ENCODE measurements at places on chromosomes 5 and 9.
A peak's percentile ranks its signal among the peaks of the same experiment; 100 is the strongest.

DNA sequence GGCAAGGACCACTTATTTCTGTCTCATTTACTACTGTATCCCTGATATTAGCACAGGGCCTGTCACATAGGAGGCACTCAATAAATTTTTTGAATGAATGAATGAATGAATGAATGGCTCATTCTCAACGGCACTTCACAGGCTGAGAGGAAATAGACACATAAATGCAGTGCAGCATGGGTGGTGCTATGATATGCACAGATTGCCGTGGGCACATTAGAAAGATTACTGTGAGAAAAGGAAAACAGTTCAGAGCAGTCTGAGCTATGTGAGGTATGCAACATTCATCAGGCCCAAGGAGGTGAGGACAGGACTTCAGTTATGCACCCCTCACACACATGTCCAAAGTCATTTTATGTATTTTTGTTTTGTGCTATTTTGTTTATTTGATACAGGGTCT is 6.4 kb upstream of the NOL6 start:
- H3K27ac ChIP-seq = no peak overlapping the region
- H3K4me1 ChIP-seq = no peaks in the 10 kb centered on the region
- no peaks in the 10 kb centered on the region for H3K27me3 ChIP-seq
- H3K4me3 ChIP-seq = no peak overlapping the region
- no peaks in the 10 kb centered on the region for H3K36me3 ChIP-seq

DNA sequence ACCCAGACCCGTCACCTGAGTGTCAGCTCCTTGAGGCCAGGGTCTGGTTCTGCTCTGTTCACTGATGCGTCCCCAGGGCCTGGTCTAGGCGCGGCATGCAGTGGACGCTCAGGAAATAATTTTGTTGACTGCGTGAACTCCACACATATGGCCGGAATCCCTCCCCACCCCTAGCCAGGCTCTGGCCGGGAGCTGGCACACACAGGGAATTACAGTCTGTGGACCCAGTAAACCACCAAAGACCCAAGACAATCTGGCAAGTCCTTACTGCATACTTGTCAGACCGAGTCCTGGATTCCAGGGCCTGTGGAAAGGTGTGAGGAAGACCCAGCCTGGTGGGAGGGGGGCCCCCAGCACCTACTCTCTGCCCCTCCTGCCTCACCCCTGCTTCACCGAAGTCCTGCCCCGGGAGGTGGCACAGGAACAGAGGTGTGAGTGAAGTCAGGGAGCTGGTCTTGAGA is 113.0 kb upstream of the IER5L start:
- H3K36me3 ChIP-seq = no peaks in the 10 kb centered on the region
- no peak overlapping the region for H3K4me3 ChIP-seq
- no peaks in the 10 kb centered on the region for H3K4me1 ChIP-seq
- DNase-seq = no peak
- H3K27ac ChIP-seq = no peak overlapping the region

DNA sequence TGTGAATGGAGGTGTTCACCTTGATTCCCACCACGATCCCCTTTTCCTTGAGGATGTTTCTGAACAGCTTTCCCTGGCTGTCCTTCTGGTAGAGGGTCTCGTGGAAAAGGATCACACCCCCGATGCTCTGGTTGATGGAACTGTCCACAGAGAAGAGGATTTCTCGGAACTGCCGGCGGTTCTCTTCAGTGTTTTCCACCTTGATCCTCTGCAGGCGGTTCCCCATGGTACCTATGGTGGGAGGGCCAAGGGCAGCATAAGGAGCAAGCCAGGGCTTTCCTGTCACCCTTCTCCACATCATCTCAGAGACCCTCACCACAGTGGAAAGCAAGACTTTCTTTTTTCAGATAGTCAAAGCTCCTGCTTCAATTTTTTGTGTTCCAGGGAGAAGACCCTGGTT is 5.8 kb downstream of the ALDOB start:
- no peak overlapping the region for H3K27ac ChIP-seq
- no peaks in the 10 kb centered on the region for H3K27me3 ChIP-seq
- H3K36me3 ChIP-seq = no peaks in the 10 kb centered on the region
- H3K4me3 ChIP-seq = no peak overlapping the region

DNA sequence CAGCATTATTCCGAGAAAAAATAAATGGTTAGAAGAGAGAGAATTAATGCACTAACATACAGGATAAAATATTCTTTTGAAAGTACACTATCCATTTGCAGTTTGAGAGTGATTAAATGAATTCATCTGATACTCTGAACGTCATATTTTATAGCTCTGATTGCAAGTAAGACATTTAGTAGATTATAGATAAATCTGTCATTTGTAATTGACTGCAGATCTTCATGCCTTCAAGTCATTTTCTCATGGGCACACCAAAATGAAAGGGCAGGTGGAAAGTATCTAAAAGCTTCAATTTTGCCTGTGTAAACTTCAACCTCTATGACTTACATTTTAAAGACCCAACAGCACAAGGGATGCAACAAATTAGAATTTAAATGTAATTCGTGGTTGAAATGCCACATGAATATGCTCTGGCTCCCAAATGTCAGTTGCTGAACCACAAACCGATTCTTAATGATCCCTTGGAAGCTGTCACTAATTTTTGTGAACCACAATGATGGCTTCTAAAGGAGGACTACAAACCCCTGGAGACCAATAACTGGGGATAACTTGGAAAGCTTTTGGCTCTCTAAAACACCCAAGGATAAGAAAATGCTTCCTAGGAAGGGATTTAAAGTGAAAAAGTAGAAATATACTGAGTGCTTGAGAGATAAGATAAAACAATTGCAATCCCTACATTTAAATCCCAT is 3.9 kb downstream of the TYRP1 start:
- DNase-seq = no peak
- no peaks in the 10 kb centered on the region for H3K27me3 ChIP-seq
- no peaks in the 10 kb centered on the region for H3K4me1 ChIP-seq
- no peaks in the 10 kb centered on the region for H3K36me3 ChIP-seq
- H3K27ac ChIP-seq = no peak overlapping the region

DNA sequence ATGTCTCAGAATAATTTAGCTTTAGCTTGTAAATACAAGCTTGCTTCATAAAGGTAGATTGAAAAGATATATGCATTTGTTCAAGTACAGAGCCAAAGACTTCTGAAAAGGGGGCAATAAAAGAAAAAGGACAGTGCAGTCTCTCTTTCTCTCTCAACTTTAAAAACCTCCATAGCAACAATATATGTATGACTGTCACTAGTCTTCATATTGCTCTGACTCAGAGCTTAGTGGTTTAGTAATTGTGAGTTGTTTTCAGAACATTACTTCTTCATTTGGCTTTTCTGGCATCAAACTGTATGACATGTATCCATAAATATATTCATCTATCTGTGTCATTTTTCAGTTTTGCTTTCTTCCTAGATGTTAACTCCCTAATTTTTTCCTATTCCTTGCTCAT is 194.6 kb upstream of the KIF2A start:
- no peaks in the 10 kb centered on the region for H3K27me3 ChIP-seq
- H3K4me1 ChIP-seq = no peaks in the 10 kb centered on the region
- H3K27ac ChIP-seq = no peak overlapping the region
- H3K36me3 ChIP-seq = no peaks in the 10 kb centered on the region

DNA sequence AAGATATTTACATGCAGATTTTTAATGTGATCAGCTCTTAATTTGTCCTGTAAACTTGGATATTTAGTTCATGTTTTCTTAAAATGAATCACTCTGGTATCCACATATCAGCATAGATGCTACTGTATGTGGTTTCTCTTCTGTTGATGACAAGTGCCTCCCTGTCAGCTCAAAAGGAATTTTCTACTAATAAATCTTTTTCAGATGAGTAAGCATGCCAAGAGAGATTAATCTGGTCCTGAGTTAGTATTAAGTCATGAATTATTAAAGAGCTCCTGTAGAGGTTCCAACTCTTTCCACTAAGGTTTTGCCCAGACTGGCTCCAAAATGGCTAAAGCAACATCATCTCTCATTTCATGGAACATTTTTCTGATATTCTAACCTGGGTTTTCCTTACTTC is 129.2 kb downstream of the GOLPH3 start:
- no peaks in the 10 kb centered on the region for H3K4me1 ChIP-seq
- no peak overlapping the region for H3K27ac ChIP-seq
- H3K27me3 ChIP-seq = no peaks in the 10 kb centered on the region
- no peak overlapping the region for H3K4me3 ChIP-seq
- no peak for DNase-seq
- H3K36me3 ChIP-seq = no peaks in the 10 kb centered on the region

- H3K36me3 ChIP-seq = no peaks in the 10 kb centered on the region
- no peaks in the 10 kb centered on the region for H3K4me1 ChIP-seq
- H3K27ac ChIP-seq = no peak overlapping the region
- no peak overlapping the region for H3K4me3 ChIP-seq
- no peaks in the 10 kb centered on the region for H3K27me3 ChIP-seq
Observed at GRCh38 chr5:40628407-40628806, 51.3 kb upstream of the PTGER4 start.

GRCh38 chr5:66653325-66653724 is 57.1 kb downstream of the MAST4 start:
- no peaks in the 10 kb centered on the region for H3K27me3 ChIP-seq
- DNase-seq = no peak
- no peak overlapping the region for H3K27ac ChIP-seq
- H3K4me3 ChIP-seq = no peak overlapping the region
- no peaks in the 10 kb centered on the region for H3K36me3 ChIP-seq

GRCh38 chr5:133817456-133817855 is 151.0 kb downstream of the C5orf15 start:
- H3K36me3 ChIP-seq = no peaks in the 10 kb centered on the region
- no peaks in the 10 kb centered on the region for H3K27me3 ChIP-seq
- no peak overlapping the region for H3K27ac ChIP-seq
- H3K4me3 ChIP-seq = no peak overlapping the region

DNA sequence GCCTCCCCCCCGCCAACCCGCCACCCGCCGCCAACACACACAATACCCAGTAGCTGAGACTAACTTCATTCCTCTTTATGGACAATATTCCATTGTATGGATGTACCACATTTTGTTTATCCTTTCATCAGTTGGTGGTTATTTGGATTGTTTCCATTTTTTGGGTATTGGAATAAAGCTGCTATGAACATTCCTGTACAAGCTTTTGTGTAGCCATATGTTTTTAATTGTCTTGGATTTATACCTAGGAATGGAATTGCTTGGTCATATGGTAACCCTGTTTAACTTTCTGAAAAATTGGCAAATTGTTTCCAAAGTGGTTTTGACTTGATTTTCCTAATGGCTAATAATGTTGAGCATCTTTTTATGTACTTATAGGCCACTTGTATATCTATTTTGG is 4.9 kb upstream of the UBTD2 start:
- peaks cover 5% of the 10 kb centered on the region for H3K4me1 ChIP-seq
- H3K4me3 ChIP-seq = no peak overlapping the region
- H3K27me3 ChIP-seq = no peaks in the 10 kb centered on the region
- no peak for DNase-seq
- H3K36me3 ChIP-seq = no peaks in the 10 kb centered on the region

GRCh38 chr9:130423272-130423671 is 21.5 kb upstream of the ASS1 start:
- peak overlapping the region; percentile 42 for H3K27ac ChIP-seq
- H3K4me3 ChIP-seq = no peak overlapping the region
- H3K27me3 ChIP-seq = no peaks in the 10 kb centered on the region

- no peak for DNase-seq
- no peaks in the 10 kb centered on the region for H3K27me3 ChIP-seq
- no peak overlapping the region for H3K27ac ChIP-seq
- H3K36me3 ChIP-seq = no peaks in the 10 kb centered on the region
- no peaks in the 10 kb centered on the region for H3K4me1 ChIP-seq
Observed at GRCh38 chr5:159311063-159311462, 19.2 kb downstream of the IL12B start.

DNA sequence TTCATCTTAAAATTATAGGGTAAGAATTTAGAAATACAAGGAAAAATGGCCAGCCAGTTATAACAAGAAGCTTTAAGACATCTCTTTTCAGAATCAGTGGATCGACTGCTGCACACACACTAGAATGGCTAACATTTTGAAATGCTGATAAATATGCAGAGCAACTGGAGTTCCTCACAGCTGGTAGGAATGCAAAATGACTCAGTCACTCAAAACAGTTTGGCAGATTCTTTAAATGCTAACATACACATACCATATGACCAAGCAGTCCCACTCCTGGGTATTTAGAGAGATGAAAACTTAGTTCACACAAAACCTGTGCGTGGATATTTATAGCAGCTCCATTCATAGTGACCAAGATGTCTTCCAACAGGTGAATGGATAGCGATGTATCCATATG is 23.2 kb upstream of the PSAT1 start:
- DNase-seq = no peak
- no peak overlapping the region for H3K4me3 ChIP-seq
- no peaks in the 10 kb centered on the region for H3K27me3 ChIP-seq
- H3K36me3 ChIP-seq = no peaks in the 10 kb centered on the region

- no peaks in the 10 kb centered on the region for H3K36me3 ChIP-seq
- no peaks in the 10 kb centered on the region for H3K4me1 ChIP-seq
- DNase-seq = no peak
- H3K27ac ChIP-seq = no peak overlapping the region
Observed at GRCh38 chr5:74098456-74098855, 472.5 kb downstream of the ARHGEF28 start.

DNA sequence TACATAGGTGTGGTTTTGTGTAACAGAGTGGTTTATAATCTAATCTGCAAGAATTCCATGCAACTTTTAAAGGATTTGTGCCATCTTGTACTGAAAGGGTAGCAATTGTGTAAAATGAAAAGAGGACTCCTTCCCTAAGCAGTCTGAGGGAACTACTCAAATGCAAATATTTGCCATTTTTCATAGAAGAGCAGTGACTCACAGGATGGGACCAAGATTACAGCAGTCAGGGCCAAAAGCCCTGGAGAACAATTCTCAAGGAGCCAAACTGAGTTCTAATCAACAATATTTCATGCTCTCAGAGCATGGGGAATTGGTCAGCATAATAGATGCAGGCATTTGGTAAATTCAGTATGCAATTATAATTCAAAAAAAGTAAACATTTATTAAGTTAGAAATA is 495.8 kb downstream of the CHSY3 start:
- no peak overlapping the region for H3K4me3 ChIP-seq
- no peaks in the 10 kb centered on the region for H3K27me3 ChIP-seq
- no peaks in the 10 kb centered on the region for H3K36me3 ChIP-seq
- H3K27ac ChIP-seq = no peak overlapping the region

DNA sequence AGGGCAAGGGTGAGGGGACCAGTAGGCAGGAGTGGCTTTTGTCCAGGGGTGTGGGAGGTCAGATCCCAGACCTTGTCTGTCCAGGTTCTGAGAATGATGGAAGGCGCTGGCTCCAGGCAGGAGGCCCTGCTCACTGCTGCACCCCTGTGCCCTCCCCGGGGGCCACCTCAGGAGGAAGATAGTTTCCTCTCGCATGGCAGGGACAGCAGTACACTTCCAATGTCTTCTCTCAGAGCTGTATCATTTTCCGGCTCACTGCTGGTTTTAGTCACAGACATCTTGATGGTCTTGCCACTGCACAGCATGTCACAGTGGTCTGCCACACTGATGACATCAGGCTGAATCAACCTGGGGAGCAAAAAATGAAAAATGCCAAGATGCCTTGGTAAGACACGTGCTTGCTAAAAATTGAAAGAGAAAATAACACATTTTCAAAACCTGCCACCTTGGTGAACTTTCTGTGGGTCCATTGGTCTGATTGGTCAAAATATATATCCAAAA is 3.3 kb upstream of the SLC6A3 start:
- DNase-seq = no peak
- H3K27me3 ChIP-seq = peaks cover 10% of the 10 kb centered on the region
- H3K36me3 ChIP-seq = no peaks in the 10 kb centered on the region
- peaks cover 21% of the 10 kb centered on the region for H3K4me1 ChIP-seq
- H3K27ac ChIP-seq = no peak overlapping the region

All from thyroid gland (tissue), 4 donors.